ENCODE measurements at places on chromosomes 6 and 20.
A peak's percentile ranks its signal among the peaks of the same experiment; 100 is the strongest.

DNA sequence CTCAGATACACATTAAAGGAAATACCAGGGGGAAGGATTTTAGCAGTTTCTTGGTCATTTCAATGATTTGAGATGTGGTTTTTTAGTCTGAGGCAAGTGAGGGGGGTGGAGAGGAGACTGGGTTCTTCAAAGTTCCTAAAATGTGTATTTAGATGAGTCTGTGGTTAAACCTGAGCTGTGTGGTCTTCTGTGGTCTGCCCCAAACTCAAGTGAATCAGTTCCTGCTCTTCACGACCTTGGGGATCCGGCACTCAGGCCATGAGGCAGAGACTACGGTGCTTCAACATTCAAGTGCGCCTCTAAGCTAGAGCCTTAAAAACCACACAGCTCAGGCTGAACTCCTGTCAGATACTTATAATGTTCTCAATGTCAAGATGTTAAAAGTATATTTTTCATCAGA lies 406.7 kb downstream of the LMBRD1 start:
- no peak for DNase-seq

GRCh38 chr6:111409430-111409829 lies 73.6 kb downstream of the REV3L start:
- peak; percentile 14 for DNase-seq

DNA sequence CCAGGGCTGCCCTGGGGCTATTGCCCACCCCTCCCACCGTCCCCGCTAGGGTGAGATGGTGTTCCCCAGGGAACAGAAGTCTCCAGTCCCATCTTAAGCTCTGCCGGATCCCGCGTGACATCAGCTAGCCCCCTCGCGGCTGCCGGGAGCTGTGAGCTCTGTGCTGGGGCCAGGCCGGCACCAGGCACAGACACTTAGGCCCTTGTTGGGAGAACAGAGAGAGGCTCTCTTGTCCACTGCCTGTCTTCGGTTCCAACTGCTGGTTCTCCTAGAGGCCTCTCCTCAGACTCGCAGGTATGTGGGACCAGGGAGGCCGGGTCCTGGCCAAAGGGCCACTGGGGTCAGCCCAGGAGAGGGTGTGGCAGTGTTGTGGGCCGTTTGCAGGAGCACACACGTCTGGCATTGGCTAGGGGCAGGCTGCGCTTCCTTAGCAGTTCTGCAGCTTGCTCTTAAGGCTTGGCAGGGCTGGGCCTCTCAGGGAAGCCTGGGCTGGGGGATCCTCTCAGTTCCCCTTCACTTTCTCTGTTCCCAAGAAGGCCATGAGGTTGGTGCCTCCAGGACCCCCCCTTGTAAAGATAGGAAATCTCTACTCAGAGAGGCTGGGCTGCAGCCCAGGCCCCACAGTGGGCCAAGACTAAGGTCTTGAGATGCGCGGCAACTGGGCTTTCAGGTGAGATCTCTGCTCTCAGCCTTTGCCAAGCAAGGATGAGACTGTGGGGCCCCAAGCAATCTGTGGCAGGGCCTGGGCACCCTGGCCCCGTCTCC lies 6.3 kb downstream of the SGK2 start:
- DNase-seq: no peak

DNA sequence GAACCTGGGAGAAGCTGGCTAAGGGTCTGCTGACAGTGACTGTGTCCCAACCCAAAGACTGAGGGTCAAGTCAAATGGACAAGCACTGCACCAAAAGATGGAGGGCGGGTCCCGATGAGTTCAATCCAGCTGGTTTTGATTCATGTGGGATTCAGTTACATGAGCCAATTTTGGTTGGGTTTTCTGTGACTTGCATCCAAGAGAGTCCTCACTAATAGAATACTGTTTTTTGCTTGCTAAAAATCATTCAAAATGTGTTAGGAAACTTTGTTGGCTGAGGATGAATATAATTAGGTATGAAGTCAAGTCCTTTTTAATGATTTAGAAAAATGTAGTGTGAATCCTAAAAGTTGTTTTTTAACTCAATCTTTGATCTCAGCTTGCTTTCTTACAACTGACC lies 323.8 kb upstream of the NOX3 start:
- DNase-seq: no peak

DNA sequence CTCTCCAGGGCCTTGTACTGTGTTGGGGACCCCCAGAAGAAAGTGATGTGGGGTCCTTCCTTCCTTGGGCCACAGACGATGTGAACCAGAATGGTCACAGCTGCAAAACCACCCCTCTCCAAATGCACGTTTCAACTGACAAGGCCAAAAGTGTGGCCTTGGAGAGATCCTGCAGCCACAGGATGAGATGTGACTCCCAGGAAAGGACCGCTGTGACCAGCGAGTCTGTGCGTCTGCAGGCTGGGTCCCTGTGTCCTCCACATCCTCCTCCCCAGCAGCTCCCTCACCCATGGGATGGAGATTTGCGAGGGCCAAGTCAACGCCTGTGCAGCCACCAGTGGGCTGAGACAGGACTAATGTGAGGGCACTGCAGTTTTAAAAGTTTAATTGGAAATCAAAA lies 247.0 kb downstream of the ERMARD start:
- DNase-seq: no peak

GRCh38 chr20:62122654-62123449 lies 577 bp downstream of the LSM14B start:
- peak; percentile 38 for DNase-seq

DNA sequence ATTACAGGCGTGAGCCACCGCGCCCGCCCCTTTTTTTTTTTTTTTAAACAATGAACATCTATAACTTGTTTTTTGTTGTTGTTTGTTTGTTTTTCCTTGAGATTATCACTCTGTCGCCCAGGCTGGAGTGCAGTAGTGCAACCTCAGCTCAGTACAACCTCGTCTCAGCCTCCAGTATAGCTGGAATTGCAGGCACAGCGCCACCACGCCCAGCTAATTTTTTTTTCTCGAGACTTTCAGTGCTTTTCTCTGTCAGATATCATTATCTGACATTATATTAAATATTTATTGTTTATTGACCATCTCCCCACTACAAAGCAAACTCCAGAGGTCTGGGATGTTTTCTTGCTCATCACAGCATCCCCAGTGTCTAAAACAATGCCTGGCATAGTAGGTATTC lies 2.3 kb upstream of the DLK2 start:
- DNase-seq: no peak

DNA sequence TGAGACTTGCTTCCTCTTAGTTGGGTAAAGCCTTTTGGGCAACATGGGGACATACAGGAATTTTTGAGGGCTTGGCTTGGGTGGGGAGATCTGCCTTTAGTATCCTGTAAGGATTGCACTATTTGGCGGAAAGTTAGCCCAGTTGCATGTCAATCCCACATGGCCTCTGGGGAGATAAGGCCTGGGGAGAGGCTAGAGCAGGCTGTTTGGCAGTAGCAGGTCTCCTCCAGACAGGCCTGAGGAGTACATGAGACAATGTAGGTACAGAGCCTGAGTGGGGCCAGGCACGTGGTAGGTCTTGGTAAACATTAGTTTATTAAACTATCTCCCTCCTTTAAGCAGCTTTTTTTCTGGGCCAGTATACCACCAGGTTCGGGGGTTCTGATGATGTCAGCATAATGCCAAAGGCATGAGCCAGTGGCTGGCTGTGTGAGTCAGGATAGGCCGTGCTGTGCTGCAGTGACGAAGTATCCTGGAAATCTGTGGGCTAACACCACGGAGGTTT lies 147.9 kb downstream of the VEGFA start:
- DNase-seq: no peak

GRCh38 chr6:152068622-152069261 lies 261.3 kb downstream of the ESR1 start:
- no peak for DNase-seq

DNA sequence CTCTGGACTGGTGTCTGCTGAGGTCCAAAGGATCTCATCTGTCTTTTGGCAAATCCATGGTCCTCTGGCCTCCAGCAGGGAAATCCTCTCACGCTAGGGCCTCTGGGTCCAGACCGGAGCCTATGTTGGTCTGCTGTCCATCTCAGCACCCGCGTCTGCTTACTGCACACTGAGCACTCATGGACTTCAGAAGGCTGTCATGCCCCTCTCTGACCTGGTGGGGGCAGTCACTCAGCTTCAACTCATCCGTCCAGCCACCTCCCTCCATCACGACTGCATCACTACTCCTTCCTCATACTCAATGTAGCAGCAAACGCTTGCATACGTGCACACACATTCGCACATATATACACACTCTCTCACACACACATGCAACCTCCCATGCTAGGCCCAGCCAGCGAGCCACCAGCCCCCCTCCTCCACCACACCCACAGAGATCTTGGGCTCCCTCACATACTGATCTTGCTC lies 33.3 kb downstream of the GABRR2 start:
- DNase-seq: peak; percentile 48

DNA sequence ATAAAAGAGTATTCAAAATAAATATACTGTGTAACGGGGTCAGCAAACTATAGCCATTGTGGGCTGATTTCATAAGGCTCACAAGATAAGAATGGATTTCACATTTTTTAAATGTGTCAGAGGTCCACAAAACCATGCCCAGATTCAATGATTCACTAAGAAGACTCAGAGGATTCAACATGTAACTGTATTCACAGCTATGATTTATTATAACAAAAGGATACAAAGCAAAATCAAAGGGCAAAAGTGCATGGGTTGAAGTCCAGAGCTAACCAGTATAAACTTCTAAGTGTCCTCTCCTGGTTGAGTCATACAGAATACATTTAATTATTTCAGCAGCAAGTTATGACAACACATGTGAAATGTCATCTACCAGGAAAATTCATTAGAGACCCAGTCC lies 49.2 kb downstream of the TBC1D32 start:
- no peak for DNase-seq

- no peak for DNase-seq
These were observed 30.3 kb upstream of the RCAN2 start for GRCh38 chr6:46521464-46521971.

DNA sequence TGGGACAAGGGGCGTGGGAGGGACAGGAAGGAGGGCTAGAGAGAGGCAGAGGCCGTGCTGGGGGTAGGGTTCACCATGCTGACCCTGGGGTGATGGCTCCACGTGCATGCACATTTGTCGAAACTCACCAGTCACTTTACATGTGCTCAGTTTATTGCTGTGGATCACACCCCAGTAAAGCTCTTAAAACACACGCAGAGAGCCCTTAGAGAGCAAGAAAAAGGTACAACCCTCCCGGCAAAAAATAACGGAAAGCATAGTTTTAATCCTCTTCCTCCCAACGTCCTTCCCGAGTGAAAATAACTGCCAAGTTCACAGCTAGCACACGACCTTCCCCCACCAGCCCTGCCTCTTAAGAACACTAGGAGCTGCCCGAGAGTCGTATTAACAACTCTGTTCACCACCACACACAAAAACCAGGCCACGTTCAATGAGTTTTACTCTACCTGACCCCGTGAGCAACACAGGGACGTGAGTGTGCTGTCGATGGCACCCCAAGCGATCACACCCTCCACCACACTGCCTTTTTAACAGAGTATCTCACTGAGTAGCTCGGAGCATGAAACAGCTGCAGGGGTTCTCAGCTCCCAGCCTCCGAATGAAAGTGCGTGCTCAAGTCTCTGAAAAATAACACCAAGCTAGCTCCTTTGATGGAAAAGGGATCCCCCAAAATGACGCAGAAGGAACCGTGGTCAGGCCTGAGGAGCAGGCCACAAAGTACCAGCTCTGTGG lies 39.7 kb downstream of the TAF4 start:
- DNase-seq: no peak

DNA sequence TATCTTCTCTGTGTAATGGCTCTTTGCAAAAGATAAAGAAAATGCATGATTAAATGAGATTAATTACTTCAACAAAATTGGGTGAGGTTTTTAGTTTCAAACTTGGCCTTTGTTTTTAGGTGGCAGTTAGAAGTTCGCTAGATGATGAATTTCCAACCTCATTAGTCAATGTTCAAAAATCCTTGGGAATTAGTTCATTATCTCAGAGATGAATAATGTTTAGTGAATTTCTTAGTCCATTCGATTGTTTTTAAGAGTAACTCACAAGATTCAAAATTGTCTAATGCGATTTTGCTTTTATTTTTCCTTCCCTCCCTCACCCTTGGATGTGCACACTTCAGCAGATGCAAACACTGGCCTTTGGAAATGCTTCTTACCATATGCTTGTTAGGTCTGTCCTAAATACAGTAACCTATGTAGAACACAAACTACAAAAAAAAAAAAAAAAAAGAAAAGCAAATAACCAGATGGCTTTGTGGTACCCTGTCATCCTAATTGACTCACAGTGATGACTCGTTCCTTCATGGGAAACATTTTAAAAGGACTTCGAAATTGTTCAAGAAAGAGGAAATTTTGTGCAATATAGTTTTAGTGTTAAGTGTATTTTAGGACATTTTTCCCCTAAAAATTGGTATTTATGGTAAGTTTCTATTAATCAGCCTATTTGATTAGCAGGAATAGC lies 66.7 kb downstream of the FAM229B start:
- peak; percentile 45 for DNase-seq

GRCh38 chr20:50008007-50008406 lies 25.2 kb downstream of the SNAI1 start:
- DNase-seq: no peak

GRCh38 chr6:15798533-15799255 lies 135.9 kb upstream of the DTNBP1 start:
- DNase-seq: no peak

DNA sequence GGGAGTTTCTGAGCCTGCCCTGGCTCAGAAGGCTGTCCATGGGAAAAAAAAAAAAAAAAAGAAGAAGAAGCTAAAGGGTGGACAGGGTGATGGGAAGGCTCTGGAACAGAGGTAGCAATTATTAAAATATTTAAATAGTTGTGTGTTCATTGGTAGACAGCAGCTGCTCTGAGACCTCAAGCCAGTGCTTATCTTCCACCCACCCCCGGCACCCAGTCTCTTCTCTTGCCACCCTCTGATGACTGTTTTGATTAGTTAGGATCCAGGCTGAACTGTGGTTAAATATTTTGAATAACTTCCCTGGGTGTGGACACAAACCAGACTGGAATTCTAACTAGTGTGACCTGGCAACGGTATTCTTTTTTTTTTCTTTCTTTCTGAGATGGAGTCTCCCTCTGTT lies 16.9 kb upstream of the SRSF3 start:
- no peak for DNase-seq

GRCh38 chr6:109292420-109292819 lies 89.8 kb downstream of the CD164 start:
- no peak for DNase-seq

- no peak for DNase-seq
These were observed 55.1 kb upstream of the MYB start for GRCh38 chr6:135126034-135126433.

GRCh38 chr6:89067796-89068195 lies 12.8 kb upstream of the PNRC1 start:
- DNase-seq: no peak

DNA sequence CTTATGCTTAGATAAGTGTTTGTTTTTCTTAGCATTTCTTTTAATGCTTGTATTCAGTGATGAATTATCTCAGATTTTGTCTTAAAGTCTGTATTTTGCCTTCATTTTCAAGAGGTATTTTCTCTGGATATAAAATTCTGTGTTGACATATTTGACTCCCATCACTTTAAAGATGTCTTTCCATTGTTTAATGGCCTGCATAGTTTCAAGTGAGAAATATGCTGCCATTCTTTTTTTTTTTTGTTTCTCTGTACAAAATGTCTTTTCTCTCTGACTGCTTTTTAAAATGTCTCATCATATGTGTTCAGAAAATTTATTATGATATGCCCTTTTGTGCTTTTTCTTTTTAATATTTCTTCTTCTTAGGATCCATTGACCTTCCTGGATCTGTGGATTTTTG lies 578.0 kb upstream of the NOX3 start:
- DNase-seq: no peak

Data from activated CD4-positive, alpha-beta T cell treated with anti-CD3 and anti-CD28 coated beads, Interleukin-10, Interleukin-2, amounts not matched to agents 100 ng/mL and 50 ng/mL, durations not matched to agents 16 hours and 8 hours (primary cell).